Breast epithelium (tissue), 4 donors: ENCODE measurements at places on chromosomes 4 and X. TPM values are rescaled to one million over a fixed set of nuclear protein-coding genes. Genes with fewer than 3 reads are reported as not detected.
A peak's percentile ranks its signal among the peaks of the same experiment; 100 is the strongest.

DNA sequence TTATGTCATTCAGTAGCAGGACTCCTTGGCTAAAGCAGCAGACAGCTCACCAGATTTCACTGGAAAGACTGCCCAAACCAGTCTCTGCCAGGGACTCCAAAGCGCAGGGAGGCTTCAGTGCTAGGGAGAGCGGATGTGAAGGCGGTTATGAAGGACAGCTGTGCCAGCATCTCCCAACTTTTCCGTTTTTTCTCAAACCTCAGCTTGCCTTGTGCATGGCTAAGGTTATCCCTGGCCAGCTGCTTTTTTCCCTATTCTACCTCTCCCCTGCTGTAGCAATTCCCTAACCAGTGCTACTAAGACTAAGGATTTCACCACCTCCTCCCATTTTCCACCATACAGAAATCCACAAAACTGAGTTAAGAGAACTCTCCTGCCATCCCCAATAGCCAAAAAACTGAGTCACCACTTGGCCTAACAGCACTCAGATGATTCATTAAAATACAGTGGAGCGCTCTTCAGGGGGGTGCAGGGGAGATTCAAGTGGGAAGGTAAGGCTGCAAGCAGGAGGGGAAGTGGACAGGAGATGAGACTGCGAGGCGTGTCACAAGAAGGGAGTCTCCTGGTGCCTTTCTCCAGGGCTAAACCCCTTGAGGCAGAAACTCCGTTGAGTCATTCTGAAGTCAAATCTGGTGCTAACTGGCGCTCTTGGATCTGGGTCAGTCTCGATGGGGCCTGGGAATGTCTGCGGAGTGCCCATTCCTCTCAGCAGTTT is 90.7 kb downstream of the PALLD start:
- DNase-seq: peak; percentile 69

DNA sequence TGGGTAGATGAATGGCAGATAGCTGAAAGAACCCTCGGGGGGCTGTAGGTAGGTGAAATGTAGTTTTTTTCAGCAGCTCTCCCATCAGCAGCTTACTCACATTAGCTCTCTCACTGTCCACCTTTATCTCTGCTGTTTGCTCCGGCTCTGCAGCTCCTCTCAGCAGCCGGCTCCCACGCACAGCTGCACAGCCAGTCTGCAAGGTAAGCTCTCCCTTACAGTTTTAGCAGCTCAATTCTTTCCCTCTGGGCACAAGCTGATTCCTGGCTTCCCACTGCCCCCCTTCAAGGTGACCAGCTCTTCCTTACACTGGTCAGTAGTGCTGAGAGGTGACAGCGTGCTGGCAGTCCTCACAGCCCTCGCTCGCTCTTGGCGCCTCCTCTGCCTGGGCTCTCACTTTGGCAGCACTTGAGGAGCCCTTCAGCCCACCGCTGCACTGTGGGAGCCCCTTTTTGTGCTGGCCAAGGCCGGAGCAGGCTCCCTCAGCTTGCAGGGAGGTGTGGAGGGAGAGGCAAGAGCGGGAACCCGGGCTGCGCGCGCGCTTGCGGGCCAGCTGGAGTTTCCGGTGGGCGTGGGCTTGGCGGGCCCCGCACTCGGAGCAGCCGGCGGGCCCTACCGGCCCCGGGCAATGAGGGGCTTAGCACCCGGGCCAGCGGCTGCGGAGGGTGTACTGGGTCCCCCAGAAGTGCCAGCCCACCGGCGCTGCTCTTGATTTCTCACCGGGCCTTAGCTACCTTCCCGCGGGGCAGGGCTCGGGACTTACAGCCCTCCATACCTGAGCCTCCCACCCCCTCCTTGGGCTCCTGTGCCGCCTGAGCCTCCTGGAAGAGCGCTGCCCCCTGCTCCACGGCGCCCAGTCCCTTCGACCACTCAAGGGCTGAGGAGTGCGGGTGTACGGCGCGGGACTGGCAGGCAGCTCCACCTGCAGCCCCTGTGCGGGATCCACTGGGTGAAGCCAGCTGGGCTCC is 393.6 kb downstream of the CENPC start:
- no peak for DNase-seq

GRCh38 chrX:47623540-47624027 is 3.9 kb upstream of the SYN1 start:
- no peak for DNase-seq

GRCh38 chrX:10794203-10794630 is 173.8 kb upstream of the MID1 start:
- DNase-seq: no peak

- DNase-seq: no peak
Measured at GRCh38 chr4:119564106-119564505, 64.5 kb downstream of the PDE5A start.

UTP14A gene
- total RNA-seq: 17.3 TPM

UGT2B15 gene
- total RNA-seq: not detected

FGFBP2 gene
- total RNA-seq: 6.4 TPM

SUPT20HL2 gene
- total RNA-seq: not detected
